ENCODE measurements at places on chromosomes 4 and X.

GRCh38 chr4:1043651-1044468 is 32.4 kb downstream of the FGFRL1 start:
- DNase-seq = no peak

DNA sequence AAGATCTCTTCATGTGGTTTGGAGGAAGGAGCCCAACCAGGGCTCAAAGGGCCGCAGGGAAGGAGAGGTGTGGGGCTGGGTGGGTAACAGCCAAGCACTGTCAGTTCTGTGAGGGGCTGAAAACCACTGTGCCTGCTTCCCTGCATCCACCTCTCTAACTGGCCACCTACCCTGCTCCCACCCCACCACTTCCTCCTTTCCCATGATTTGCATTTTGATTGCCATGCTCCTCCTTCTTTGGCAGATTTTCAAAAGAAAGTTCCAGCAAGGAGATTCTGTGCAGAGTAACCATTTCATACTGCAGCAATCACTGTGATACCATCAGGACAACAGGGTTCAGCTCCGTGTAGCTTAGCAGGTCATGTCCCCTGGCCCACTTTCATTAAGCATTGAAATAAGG is 1.8 kb downstream of the ZNF674 start:
- no peak for DNase-seq

GRCh38 chr4:118033148-118034052 is 886 bp upstream of the NDST3 start:
- DNase-seq = no peak

DNA sequence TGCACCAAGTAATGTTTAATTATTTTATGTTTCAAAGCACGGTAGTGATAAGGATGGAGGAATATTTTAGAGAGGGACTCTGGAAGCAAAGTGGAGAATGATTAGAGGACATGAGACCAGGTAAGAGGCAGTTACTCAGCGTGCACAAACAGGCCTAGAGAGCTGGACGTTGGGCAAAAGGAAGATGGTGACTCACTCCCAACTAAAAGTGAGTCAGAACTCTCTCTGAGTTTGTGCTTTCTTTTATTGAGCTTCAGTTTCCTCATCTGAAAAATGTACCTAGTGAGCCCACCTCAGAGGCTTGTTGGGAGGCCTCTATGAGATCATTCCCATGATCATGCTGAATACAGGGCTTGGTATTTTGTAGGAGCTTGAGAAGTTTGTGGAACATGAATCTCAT is 1.6 kb upstream of the ZC4H2 start:
- no peak for DNase-seq

- no peak for DNase-seq
Measured at GRCh38 chr4:12221031-12221430, 792.3 kb upstream of the HS3ST1 start.

All from stimulated activated CD8-positive, alpha-beta memory T cell treated with anti-CD3 and anti-CD28 coated beads, Interleukin-4, amount 100 ng/mL, for 1 hour (primary cell).